ENCODE measurements at places on chromosomes 7 and 10.
A peak's percentile ranks its signal among the peaks of the same experiment; 100 is the strongest.

DNA sequence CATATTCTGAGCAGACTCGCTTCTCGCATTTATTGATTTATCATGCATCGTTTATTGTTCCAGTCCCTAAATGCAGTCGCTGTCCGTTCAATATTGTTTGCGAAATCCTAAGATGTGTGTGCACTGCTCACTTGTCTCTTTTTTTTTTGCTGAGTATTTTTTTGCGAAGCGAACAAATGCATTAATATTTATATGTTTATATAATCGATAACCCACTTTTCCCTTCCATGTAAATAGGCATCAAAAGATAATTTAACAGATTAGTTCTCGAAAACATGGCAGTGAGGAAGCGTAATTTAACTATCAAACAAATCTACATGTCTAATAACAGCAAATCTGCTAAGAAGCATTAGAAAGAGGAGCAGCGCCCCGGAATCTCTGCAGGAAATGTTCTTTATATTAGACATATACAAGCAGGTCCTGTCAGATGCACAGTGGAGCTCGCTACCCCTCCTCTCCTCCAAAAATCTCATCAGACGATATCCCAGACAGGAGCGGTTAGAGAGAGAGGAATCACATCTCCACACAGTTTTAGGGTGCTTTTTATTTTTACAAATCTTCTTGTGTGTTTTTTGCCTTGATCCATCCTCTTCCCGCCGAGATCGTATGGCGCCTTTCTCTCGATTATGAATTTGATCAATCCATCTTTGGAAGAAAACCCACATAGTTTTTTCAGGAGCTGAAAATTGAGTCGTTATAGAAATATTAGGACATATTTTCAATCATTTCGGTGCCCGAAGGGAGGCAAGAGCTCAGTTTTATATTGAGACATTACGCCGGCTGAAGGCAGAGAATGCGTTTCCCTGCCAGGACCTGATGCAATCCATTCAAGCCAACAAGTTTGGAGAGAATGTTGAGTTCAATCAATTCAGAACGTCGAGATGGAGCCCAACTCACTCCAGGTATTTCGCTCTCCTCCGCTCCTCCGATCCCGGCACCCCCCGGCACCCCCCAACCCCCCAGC is at the start of gene ARID5B:
ARID5B (plus strand) TSS at position 871 of the 964 bp plus-strand sequence; CDS start at position 882, 11 bp downstream.
- peak; percentile 21 for DNase-seq

DNA sequence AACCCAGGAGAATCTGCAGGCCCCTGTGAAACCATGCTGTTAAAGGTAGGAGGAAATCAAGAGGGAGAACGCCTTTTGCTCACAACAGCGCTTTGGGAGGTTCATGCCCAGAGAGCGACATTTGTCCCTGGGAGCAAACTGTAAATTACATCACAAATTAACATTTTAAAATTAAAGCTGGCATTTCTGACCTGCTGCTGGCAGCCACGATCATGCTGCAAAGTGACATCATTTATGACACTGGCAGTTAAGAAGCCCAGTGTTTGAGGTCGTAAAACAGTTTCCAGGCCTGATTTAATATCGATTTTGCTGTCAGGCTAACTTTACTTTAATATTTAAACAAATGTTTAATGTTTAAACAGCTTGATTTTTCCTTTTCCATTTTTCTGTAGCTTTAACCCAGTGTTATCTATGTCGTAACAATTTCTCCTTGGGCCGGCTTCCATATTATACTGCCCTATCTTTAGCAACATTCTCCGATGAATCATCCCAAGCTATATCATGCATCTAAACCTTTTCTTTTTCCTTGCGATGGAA is 86.5 kb upstream of the NPVF start:
- no peak for DNase-seq

- DNase-seq, result no peak
Observed at GRCh38 chr10:5965266-5965665, 12.1 kb downstream of the IL15RA start.

DNA sequence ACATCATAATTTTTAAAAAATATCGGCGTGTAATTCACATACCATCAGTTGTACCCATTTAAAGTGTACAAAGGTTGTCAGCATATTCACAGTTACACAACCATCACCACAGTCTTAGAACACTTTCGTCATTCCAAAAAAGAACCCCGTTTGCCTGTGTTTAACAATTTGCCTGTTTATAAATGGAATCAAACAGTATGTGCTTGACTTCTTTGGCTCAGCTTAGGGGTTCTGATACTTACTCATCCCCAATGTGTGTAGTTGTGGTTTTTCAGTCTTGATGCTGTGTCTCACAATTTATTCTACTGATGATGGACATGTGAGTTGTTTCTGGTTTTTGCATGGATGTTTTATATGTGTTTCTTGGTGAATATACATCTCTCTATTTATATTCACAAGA is 50.0 kb downstream of the PRPF18 start:
- no peak for DNase-seq

DNA sequence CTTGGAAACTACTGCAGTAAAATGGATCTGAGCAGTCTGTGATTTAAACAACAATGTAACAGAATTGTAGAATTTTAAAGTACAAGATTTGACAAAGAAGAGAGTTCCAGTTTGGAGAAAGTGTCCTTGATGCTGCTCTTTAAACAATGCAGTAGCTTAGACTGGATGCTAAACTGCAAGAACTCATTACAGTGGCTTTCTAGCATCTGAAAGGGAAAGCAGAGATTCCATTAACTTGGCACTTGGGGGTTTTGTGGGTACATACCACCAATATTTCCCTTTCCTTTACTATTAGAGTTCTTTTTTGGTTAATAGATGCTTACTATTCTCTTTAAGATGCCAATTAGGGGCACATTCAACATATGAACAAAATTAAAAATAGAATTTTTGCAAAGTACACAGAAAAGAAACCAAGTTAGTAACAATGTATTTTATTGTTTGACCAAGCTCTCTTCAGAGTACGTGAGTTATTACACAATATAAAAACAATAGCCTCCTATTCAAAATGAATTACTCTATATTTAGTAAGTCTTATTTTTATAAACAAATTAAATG is 11.9 kb downstream of the PSTK start:
- DNase-seq, result no peak

DNA sequence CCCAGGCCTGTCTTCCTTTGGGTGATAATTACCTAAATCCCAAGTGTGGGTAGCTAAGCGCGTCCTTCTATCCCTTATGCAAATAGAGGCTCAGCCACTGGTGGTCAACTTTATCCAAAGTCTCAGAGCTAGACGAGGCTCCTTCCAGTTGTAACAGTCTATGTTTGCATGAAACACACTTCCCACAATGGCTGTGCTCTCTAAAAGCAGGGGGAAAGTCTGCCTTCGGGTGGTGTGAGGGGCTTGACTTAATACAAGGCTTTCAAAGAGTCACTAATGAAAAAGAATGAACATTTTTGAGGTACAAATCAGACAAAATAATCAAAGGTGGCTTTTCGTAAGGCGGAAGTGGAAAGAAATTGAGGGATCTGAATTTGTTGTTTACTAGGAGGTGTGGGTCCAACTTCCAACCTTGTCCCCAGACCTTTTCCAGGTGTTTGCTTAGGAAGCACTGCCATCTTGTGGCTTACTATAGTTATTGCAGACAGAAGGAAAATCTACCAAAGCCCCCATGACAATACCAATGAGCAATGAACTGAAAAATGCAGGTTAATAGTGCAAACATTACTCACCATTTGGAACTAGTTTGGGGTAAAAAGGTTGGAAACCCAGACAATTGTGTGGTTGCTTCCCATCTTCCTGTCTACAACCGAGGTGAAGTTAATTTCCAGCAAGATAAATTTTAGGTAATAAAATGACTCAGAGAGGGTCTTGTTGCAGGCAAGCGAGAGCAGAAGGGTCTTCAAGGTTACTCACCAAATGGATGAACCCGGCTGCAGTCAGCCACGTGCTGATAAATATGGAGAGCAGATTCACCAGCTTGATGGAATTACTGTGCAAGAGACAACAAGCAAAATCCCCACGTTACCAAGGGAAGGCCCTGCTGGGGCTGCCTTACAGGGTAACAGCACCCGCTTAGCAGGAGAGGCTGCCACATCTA is 525.7 kb downstream of the KCNMA1 start:
- DNase-seq, result no peak

- DNase-seq, result no peak
Observed at GRCh38 chr7:129775695-129776361, 164.3 kb downstream of the NRF1 start.

DNA sequence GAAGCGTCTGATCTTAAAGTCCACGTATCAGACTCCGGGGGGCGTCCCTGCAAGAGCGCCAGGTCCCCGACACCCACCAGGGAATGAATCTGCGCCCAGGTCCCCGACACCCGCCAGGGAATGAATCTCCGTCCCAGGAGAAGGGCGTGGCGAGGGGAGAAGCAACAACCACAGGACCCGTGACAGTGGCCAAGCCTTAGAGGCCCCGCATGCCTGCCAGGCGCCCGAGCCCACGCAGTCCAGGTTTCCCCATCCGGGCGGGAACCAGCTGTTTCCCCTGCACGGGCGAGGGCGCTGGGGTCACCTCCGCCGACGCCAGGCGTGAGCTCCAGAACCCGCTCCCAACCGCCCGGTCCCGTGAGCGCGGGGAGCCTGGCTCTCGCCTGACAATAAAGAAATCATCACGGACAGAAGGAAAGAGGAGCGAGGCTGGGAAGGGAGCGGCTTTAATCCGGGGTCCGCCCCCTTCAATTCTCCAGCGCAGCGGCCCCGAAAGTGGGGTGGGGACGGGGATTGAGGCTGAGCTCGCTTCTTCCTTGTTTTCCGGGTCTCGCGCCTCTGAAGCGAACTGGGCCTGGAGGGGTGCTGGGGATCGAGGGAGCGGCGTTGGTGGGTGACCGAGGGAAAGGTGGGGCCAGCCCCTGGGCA is 29.0 kb upstream of the BMS1 start:
- DNase-seq, result no peak

DNA sequence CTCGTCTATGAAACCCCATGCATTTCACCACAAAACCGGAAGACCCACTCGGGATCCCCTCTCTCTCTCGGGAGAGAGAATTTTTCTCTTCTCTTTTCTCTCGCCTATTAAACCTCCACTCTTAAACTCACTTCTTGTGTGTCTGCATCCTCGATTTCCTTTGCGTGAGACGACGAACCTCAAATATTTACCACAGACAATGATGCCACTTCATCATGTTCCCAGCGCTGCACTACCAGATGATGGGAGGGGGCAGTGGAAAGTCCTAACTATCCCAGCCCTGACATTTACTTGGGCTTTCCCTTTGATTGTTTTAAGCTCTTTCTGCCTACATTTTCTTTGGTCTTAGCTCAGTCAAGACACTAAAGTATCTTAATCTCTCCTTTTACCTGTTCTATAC is 906.7 kb downstream of the GRID1 start:
- no peak for DNase-seq

- DNase-seq, result no peak
Observed at GRCh38 chr7:111803015-111803758, 240.9 kb upstream of the IMMP2L start.

DNA sequence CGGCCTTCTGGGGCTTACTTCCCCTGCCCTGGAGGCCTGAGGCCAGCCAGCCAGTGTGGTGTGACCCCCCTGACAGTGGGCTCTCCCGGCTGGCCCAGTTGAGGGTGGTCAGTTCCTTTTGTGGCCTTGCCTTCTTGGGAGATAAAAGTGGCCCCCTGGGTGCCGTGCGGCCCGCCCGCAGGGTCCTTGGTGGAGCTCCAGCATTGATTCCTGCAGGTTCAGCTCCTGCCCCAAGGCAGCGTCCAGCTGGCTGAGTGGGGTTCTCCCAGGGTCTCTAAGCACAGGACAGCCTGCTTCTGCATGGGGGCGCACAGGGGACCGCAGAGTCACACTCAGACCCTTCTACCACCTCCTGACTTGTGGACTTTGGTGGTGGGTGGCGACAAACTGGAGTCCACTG is 62.1 kb downstream of the CUX1 start:
- DNase-seq, result no peak

DNA sequence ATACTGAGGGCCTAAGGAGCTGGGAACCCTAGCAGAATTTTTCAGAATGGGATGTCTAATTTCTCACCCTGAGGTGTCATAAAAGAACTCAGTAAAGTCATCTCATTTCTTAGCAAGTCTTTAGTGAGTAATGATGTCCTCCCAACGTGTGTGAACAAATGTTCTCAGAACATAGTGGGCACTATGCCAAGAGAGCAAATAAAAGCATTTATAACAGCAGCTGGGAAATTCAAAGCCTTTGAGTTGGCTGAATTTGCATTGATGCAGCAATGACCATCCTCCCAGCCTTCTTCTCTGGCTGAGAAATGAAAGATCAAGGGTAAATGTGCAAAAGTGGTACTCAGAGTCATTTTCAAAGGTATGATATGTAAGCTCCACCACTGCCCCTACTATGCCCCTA is 109.4 kb downstream of the FAM107B start:
- DNase-seq, result no peak

DNA sequence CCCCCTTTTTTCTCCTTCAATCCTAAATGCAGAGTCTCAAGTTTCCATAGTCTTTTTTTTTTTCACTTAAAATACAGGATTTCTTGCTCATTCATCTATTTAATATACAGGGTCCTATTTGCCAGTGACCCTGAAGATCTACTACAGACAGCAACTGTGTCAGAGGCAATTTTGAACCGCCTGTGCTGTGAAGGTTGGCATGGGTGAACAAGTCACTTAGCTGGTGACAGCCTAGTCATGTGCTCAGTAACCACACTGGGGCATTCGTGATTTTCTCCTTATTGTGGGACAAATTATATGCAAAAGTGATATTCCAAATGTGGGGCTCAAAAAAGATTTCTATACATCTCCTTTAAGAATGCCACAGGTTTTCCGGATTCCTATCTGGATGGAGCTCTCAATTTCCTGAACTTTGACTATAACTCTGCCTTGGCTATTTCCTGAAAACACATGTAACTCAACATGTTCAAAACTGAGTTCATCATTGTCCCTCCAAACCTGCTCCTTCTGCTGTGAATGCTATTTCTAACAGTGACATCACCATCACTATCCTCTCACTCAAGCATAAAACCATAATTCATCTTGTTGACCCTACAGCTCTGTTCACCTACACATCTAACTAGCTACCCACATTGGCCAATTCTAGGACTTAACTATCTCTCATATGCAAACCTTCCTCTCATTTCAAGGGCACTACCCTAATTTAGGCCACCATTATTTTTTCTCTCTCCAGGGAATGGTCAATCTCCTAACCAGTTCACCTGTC is 36.7 kb downstream of the CDK6 start:
- no peak for DNase-seq

- DNase-seq, result no peak
Observed at GRCh38 chr7:18889436-18889835, 228.0 kb downstream of the TWIST1 start.

DNA sequence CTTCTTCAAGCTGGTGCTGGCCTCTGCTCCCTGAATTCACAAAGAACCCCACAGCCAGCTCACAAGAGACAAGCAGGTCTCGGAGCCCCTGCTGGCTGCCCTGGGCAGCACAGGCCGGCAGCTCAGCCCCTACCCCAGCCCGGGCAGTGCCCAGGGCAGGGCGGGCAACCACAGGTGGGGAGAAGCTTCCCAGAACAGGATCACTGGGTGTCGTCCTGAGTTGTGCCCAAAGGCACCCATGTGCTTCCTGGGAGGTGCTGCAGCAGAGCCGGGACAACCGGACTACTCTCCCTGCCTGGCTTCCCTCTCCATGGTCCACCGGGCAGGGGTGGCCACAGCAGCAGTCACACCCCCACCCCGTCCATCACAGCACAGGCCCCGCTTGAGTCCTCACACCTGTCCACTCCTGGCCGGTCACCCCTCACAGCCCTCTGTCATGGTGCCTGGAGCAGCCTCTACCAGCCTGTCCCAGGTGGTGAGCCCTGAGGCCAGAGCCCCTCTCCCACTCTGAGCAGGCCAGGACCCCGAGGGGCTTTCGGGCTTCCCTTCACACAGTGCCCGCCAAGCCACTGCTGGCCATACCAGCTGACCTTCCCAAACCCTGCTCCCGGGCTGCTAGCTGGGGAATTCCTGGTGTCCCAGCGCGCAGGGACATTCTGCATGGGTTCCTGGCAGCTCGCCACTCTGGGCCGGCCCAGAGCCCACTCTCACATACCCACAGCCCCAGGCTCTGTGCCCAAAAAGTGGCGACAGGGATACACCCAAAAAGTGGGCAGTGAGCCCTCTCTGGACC is 3.1 kb downstream of the RASGEF1A start:
- no peak for DNase-seq

Data from anterior cingulate cortex (tissue), 58 donors.